ENCODE measurements at places on chromosomes 1 and 21.

GRCh38 chr1:242579528-242580235 lies 55.2 kb upstream of the PLD5 start:
- no peak for DNase-seq

DNA sequence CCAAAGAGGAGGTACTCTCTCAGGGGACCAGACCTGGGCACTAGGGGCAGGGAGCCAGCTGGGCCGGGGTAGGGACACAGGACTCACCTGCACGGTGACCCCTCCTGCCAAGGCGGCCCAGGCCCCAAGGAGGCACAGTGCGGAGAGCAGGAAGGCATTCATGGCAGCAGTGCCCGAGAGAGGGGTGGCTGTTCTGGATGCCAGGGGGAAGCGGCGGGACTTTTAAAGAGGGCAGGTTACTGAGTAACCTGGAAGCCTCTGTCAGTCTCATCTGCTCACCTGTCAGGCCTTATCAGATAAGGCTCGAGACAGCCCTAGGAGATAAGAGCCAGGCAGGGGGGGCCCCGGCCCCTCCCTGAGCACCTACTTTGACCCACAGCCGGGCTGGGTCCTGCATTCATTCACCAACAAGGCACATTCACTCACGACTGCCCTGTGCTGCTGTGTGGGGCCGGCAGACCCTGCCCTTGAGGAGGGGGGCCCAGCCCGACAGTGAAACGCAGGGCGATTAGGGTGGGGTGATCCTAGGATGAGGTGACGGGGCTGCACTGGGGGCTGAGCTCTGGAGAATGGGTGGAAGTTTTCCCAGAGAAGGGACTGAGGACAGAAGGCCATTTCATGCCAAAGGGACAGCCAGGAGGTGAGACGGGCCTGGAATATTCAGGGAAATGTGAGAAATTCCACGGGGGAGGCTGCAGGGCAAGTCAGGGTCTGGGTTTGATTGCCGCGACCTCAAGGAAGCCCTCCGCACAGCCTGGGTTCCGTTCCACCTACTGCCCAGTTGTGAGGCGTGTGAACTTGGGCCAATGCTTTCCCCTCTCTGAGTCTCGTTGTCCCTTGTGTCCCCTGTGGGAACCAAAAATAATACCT lies at the start of gene GUCA2A:
GUCA2A (minus strand) TSS at position 195 of the 870 bp plus-strand sequence; CDS start at position 162, 33 bp downstream.
- no peak for DNase-seq

- DNase-seq: no peak
These were observed 16.9 kb downstream of the FAAH start for GRCh38 chr1:46411010-46411405.

GRCh38 chr1:177558372-177558771 lies 387.6 kb downstream of the BRINP2 start:
- DNase-seq: no peak

GRCh38 chr1:183514235-183514634 lies 41.9 kb downstream of the SMG7 start:
- no peak for DNase-seq

DNA sequence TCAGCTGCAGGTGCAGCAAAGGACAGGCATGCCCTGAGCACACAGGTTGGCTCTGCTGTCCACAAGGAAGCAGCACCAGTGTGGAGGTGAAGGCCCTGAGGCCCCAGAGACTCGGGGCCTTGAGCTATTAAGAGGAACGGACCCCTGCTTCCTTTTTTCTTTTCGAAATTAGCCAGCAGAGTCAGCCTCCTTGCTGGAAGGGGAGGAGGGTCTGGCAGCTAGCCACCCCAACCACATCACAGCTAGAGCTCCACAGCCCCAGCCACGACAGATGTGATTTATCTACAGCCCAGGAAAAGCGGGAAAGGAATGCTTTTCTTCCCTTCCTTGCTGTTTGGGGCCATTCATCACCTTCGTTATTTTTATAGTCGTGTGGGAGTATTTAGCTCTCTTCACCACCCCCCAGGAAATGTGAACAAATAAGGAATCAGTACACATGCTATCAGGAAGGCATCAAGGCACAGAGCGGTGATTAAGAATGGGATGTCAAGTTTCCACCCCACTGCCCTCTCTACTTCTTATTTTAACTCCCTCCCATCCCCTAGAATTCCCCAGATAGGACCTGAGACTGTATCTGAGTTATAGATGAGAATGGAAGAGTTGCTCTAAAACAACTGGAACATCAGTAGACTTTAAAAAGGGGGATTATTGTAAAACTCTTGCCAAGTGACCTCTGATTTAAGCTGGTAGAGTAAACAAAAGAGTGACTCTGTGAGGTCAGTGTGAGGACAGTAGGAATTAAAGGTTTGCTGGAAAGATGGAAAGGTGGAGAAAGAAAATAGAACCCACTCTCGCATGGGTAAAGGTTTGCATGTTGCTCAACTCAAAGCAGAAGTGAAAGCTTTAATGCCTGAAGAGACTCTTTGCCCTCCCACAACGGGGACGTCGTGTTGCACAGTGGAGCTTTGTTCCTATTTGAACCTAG lies 224.7 kb upstream of the GJB5 start:
- DNase-seq: peak; percentile 9

- no peak for DNase-seq
These were observed 31.5 kb downstream of the SESN2 start for GRCh38 chr1:28290851-28291250.
